ENCODE measurements at places on chromosomes 2 and 18.

GRCh38 chr2:230759481-230760167, 47.0 kb downstream of the CAB39 start:
- no peak for DNase-seq

- DNase-seq: no peak
Measured at GRCh38 chr2:33730193-33730592, 131.1 kb upstream of the FAM98A start.

DNA sequence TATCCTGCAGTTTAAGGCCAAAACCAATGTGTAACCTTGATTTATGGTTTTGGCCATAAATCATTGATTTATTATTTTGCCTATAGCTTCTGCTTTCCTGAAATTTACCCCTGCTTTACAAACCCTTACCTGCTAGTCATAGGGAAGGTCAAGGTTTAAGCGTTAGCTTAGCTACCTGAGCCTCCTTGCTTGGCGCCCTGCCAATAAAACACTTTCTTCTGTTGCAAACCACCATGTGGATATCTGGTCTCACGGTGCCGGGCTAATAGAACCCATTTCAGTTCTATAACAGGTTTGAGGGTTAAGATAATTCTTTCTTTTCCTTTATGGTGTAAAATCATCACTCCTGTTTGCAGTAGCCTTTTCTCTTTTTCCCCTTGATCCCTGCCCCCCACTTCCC, 72.2 kb downstream of the PDK1 start:
- DNase-seq: no peak

- DNase-seq: no peak
Measured at GRCh38 chr2:138964418-138964817, 184.2 kb upstream of the NXPH2 start.

DNA sequence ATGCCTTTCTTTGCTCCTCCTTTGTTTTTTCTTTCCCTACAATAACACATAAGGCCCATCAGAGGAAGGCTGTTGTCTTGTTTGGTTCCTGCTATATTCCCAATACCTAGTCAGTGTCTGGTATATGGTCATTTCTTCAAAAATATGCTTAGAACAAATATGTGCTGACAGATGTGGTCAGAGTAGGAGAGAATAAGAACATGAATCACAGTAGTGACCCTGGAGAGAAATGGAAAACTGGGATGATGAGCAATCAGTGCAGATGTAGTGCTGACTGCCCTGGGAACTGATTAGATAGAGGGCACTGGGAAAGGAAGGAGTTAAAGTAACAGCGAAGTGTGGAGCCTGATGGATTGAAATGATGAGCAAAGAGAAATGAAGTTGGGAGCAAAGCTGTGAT, 189.4 kb upstream of the LHCGR start:
- DNase-seq: no peak
